Jurkat, Clone E6-1 (cell line): ENCODE measurements at places on chromosomes 3 and 15.

DNA sequence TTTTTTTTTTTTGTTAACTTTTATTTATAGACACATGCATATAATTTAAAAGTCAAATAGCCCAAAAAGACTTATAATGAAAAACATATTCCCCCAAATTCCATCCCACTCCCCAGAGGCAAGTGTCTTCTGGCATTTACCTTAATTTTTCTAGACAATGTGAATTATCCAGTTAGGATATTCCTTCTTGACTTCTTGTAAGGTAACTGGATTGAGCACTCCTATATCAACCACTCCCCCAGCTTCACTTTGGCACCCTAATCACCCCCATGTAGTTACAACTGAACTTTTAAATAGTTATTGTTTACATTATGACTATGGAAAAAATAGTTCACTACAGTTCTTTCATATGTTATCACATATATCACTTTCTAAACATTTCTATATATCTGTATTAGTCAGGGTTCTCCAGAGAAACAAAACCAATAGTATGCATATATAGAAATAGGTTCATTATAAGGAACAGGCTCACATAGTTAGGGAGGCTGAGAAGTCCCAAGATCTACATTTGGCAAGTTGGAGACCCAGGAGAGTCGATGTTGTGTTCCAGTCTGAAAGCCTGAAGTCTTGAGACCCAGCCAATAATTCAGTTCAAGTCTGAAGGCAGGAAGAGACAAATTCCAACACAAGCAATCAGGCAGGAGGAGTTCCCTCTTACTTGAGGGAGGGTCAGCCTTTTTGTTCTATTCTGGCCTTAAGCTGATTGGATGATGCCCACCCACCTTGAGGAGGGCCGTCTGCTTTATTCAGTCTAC, 175.8 kb downstream of the THSD4 start:
- DNase-seq: no peak

- no peak for DNase-seq
Observed at GRCh38 chr3:62128051-62128450, 245.3 kb downstream of the FEZF2 start.

- no peak for DNase-seq
Observed at GRCh38 chr3:86451749-86452148, 539.2 kb downstream of the VGLL3 start.

DNA sequence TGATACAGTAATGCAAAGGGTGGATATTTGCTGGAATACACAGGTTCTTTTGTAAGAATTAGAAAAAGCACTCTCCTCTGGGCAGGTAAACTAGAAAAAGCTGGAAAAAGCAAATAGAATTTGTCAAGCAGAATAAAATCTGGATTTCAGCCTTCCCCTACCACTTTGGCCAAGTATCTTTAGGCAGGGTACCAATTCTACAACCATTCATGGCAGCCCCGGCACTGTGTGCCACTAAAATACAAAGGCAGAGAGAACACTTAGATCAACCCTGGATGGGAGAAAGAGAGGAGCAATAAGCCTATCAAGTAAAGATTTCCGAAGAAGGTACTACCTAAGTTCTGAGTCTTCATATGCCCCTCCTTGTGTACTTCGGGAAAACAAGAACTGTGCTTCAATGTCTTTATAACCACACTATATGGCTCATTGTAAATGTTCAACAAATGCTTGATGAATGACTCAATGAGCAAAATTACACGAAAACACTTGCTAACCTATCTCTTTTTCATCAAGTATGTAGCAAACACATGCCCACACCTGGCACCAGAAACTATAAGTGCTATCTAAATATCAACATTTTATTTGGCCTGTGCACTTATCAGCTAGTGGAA, 20.8 kb downstream of the STAG1 start:
- DNase-seq: no peak

- DNase-seq: no peak
Observed at GRCh38 chr15:38324939-38325647, 72.5 kb downstream of the SPRED1 start.

DNA sequence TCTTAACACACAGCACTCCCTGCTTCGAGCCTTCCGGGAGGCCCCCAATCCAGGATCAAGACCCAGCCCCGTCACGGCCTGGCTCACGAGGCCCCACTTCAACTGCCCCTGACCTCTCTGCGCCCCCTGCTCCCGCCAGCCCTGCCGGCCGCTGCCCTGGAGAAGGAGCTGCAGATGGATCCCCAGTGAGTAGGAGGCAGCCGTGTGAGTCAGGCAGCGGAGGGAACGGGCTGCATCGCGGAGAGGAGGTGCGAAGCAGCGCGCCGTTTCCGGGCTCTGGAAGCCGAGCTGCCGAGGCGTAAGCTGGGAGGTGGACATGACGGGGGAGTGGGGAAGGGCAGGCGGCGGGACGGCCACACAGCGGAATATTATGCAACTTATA, 133.4 kb downstream of the TPRA1 start:
- no peak for DNase-seq
